ENCODE measurements at places on chromosomes 1 and 21.

DNA sequence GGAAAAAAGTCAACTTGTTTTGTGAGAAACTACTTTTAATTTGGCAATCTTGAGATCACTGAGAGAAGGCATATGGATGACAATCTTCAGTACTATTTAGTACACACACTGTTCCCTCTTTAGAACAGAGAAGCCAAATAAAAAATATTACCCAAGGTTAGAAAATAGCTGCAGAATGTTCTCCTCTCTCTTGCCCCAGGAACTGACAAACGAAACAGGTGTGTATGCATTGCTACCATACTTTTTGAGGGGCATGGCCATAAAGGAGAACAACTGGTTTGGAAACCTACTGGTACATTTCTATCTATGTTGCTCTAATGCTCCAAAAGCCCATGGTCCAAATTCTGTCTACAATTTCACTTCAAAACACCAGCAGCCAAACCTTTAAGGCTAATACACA is 5.7 kb downstream of the TOR1AIP2 start:
- DNase-seq: no peak

GRCh38 chr1:4253935-4254334 is 353.9 kb upstream of the C1orf174 start:
- no peak for DNase-seq

GRCh38 chr1:37393173-37394120 is 80.9 kb upstream of the ZC3H12A start:
- no peak for DNase-seq

DNA sequence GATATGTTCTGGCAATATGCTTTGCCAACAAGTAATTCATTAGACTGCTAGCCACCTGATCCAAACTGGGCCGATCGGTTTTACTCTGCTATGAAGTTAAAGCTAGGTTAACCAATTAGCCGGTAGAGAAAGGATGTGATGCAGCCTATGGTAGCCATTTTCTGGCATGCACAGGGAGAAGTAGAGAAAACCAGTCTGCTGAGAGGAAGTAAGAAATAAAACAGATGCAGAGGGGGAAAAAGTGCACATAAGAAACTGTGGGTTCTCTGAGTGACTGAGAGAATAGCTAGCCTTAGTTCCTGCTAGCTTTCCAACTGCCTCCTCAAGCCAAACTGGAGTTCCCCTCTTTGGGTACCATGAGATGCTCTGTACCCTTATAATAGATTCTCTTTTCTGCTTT is 52.8 kb downstream of the ARID4B start:
- no peak for DNase-seq

GRCh38 chr1:161266202-161266601 is 7.7 kb downstream of the PCP4L1 start:
- DNase-seq: peak; percentile 30

- DNase-seq: no peak
Observed at GRCh38 chr1:232267092-232267836, 362.7 kb downstream of the SIPA1L2 start.

DNA sequence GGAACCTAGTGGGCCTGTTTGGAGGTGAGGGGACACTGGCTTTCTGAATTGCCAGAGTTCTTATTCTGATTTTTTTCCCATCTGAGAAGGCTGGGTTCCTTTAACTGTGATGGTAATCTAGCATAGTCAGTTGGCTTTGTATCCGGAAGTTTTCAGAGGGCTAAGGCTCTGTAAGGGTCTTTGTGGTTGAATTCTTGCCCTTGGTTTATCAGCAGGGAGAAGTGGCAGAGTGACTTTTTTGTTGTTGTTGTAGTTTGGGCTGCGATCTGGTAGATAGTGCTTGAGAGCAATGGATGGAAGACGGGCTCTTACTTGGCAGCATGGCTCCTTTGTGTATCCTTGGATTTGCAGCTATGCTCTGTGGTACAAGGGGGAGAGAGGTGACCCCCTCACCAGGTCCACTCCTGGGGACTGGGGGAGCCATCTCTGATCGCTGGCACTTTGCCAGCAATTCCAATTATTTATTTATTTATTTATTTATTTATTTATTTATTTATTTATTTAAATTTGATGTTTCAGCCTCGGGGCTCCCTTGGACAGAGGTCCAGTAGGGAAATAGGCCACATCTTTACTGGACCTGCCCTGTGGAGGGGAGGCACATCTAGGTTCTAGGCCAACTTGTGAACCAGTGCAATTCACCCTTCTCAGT is 18.5 kb downstream of the TCP10L start:
- DNase-seq: no peak

DNA sequence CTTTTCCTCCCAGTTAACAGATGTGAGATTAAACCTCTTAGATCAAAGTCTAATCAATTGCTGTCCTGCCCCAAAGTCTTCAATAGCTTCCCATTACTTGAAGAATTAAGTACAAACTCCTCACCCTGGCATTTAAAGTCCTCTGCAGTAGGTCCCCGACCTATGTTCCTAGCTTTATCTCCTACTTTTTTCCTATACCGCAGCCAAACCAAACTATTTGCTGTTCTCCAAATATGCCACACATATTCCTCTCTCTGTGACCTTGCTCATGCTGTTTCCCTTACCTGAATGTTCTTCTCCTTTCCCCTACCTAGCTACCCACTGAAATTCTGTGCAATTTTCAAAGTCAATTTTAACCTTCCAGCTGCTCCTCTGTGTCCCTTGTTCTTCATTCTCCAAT is 14.0 kb upstream of the PPP2R5A start:
- DNase-seq: no peak

GRCh38 chr1:47919113-47919833 is 77.9 kb downstream of the TRABD2B start:
- no peak for DNase-seq

DNA sequence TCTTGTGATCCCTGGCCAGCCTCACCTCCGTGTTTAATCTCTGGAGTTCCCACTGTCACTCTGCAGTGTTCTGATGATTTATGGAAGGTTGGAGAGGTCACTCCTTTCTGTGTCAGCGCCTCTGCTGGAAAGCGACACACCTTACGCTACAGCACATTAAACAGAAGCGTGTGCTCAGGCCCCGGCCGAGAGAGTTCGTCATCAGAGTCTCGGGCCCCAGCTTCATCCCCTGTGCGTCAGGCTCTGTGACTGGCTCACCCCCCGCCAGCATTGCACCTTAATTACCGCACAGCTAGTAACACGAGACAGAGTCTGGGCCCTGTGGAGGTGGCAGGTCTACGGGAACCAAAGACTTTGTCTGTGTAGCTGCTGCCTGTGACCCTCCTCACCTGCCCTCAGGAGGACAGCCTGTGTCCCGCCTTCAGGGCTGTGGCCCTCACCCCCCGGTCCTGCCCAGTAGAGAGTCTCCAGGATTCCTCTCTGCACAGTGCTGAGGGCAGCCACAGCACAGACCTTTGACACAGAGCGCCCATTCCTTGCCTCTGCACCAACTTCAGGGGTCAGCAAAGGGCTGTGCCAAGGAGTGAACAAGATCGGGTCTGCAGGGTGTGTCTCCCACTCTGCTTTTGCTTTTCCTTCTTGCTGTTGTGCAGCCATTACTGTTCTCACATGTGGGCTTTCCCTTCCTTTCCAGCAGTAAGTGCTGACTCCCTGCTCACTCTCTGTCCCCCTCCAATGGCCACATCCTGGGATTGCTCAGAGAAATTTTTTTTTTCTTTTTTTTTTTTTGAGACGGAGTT is 157.6 kb downstream of the PGBD5 start:
- DNase-seq: peak; percentile 90

GRCh38 chr1:228226956-228227791 is 19.3 kb downstream of the OBSCN start:
- DNase-seq: no peak

GRCh38 chr1:172377565-172377964 is 42.9 kb upstream of the C1orf105 start:
- DNase-seq: no peak

DNA sequence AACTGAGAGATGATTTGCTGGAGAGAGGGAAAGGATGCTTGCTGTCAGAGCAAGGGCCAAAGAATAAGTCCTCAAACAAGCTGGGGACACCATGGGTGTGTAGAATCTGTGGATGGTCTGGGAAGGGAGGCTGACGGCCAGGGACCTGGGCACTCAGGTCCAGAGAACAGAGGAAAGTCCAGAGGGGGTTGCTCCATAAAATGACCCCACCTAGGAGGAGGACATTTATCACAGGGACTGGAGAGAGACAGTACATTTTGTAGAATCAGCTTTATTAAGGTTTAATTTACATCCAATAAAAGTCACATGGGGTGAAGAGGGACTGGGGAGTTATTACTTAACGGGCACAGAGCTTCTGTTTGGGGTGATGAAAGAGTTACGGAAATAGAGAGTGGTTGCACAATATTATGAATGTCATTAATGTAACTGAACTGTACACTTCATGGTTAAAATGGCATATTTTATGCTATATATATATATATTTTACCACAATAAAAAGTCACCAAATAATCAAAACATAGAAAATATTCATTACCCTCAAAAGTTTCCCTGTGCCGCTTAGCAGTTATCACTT is 73.0 kb upstream of the ABCD3 start:
- no peak for DNase-seq

GRCh38 chr1:48055876-48056764 is 58.9 kb upstream of the TRABD2B start:
- no peak for DNase-seq

- DNase-seq: peak; percentile 66
Observed at GRCh38 chr1:67339623-67340343, 32.1 kb downstream of the IL12RB2 start.

DNA sequence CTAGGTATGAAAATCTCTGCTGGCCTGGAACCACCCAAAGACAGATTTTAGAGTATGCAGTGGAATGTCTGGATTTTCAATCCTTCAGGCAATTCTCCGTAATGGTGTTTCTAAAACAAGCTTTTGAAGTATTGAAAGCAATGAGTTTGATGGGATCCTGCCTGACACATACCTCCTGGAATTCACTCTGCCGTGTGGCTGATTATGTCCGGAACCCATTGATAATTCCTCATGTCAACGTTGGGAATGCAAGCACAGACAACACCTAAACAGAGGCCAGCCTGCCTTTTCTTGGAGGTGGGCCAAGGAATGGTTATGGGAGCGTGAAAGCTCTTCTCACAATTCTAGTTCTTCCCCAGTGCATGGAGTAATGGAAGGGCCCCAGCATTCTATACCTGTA is 168.9 kb upstream of the HMCN1 start:
- DNase-seq: peak; percentile 41

DNA sequence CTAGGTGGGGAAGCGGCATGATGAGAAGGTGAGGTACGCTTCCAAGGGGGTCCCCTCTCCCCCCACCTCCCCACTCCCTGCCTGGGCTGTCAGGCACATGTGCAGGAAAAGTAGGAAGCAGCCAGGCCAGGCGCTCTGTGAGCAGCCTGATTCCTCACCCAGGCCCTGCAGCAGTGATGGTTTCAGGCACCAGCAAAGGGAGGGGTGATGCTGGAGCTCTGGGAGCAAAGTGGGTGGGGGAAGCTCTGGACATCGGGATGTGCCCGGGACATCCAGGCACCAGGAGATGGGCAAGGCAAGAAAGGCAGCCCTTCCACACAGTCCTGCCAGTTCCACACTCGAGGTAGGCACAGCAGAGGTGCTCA is 106.1 kb downstream of the CRYAA start:
- DNase-seq: no peak

GRCh38 chr21:15084668-15085067 is 19.9 kb upstream of the NRIP1 start:
- no peak for DNase-seq

Data from AG08395 (cell line).